GM20000 (cell line): ENCODE measurements at places on chromosomes 2 and 18.

GRCh38 chr2:37059841-37060240 lies 24.3 kb downstream of the HEATR5B start:
- no peak for DNase-seq

GRCh38 chr18:63511285-63511684 lies 30.9 kb upstream of the SERPINB12 start:
- no peak for DNase-seq

DNA sequence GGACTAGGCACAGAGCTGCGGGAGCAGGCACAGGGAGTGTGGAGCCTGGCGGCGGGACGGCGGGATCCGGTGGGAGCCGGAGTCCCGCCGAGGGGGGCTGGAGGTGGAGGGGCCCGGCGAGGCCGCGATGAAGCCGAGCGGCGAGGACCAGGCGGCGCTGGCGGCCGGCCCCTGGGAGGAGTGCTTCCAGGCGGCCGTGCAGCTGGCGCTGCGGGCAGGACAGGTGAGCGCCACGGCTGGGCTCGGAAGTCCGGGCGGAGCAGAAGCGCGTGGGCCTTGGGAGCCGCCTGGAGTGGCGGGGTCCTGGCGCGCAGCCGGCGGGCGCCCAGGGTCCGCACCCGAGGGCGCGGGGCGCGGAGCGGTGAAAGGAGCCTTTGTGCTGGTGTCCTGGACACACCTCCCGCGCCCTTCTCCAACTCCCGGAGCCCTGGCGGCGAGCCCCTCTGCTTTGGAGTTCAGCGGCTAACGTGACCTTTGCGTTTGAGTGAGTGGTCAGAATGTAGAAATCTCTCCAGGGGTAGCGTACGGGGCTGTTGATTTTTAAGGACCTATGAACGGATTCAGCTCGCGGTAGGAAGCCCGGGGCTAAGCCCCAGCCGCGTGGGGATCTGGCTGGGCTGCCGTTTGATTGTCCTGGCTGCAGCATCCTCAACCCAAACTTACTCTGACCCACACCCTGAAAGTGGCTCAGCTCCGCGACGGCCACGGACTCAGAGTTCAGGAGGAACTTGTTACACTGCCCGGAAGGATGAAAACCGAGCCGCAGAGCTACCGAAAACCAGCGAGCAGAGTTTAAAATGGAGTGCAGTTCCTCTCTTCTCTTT lies 448 bp downstream of the IMPA2 start:
- peak; percentile 42 for DNase-seq

GRCh38 chr18:2898186-2898640 lies 51.4 kb downstream of the EMILIN2 start:
- no peak for DNase-seq
